Progenitor cell of endocrine pancreas (in vitro differentiated cells): ENCODE measurements at places on chromosomes 3 and 15. TPM values are rescaled to one million over a fixed set of nuclear protein-coding genes. Genes with fewer than 3 reads are reported as not detected.

- DNase-seq = no peak
Measured at GRCh38 chr15:57102858-57103257, 184.4 kb downstream of the TCF12 start.

GRCh38 chr3:156576651-156577348 is 21.9 kb upstream of the SSR3 start:
- no peak for DNase-seq

- DNase-seq = no peak
Measured at GRCh38 chr15:64781299-64781698, 5.9 kb upstream of the RBPMS2 start.

GRCh38 chr15:66786708-66787488 is 84.9 kb downstream of the SMAD6 start:
- DNase-seq = no peak

DNA sequence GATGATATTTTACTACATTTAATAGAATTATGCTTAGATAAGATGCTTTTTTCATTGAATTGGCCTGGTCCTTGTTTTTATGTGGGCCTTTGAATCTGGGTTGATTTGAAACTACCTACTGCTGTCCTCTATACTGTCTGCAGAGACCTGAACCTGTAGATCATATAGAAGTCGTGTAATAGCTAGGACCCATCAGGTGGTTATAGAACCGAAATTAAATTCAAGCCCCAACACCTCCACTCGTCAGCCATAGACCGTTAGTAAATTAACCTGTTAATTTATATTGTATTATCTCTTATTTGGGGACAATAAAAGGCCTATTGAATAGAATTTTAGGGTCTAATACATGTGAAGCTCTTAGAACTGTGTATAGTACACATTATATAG is 108.4 kb downstream of the MBNL1 start:
- DNase-seq = no peak

- DNase-seq = no peak
Measured at GRCh38 chr15:95816591-95816990, 513.9 kb upstream of the NR2F2 start.

GRCh38 chr3:162978136-162978535 is 1481.5 kb downstream of the OTOL1 start:
- DNase-seq = no peak

- DNase-seq = no peak
Measured at GRCh38 chr15:89664441-89665350, 9.4 kb upstream of the KIF7 start.

- DNase-seq = no peak
Measured at GRCh38 chr15:50627351-50628055, 59.1 kb downstream of the TRPM7 start.

DNA sequence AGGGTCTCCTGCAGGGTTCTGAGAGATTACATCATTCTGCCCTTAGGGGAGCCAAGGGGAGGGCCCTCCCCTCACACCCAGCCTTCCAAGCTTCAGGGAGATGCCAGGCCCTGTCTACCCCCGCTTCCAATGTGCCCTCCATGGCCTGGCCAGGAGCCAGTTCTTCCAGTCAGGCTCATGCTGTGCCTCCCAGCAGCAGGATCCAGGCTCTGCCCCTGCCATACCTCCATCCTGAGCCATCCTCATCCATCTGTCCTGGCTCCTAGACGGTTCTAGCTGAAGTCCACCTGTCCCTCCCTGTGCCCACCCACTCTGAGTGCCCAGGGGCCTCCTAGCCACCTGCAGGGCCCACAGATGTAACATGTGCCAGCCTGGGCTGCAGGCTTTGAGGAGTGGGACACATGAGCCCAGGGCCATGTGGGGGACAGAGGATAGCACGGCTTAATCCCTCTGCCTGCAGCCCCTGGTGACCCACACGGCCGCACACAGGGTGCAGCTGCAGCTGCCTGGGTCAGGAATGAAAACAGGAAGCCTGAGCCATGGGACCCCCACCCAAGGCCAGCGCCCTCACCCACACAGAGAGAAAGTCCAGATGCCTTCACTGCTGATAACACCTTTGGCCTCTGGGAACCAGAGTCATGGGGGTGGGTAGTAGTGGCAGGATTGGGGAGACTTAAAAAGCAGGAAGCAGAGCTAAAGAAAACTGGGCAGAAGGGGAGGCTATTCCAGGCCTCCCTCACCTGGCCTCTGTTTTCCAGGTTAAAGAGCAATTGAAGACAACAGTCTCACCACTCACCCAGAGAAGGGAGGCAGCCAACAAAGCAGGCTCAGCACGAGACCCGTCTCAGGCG is 11.8 kb downstream of the PLCD1 start:
- DNase-seq = no peak

DNA sequence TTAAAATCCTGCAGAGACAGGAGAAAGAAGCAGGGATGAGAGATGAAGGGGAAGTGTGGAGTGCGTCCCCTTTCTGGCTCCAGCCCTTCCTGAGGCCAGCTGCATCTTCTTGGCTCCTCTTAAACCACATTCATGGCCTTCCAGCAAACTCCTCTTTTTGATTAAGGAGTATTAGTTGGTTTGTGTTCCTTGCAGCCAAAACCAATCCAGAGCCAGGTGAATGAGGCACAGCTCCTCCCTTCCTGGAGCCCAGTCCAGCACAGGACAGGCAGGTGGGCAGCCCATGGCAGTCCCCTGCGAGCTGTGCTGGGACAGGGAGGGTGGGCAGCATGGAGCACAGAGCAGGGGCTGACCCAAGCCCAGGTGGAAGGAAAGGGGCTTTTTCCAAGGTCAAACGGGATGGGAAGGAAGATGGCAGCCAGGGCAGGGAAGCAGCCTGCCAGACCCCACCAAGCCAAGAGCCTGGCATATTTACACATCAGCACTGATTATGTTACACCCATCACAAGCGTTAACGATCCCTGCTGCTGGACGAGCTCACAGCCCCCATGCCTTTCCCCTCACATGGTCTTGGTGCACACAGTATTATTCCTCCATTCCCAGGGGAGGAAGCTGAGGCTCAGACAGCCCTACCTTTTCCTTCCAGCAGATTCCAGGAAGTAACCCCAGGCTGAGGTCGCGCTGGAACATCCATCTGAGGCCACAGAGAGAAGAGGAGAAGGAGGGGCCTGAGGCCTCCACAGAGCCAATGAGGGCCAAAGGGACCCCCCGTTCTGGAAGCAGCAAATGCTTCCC is 175.6 kb downstream of the SMAD6 start:
- no peak for DNase-seq

DNA sequence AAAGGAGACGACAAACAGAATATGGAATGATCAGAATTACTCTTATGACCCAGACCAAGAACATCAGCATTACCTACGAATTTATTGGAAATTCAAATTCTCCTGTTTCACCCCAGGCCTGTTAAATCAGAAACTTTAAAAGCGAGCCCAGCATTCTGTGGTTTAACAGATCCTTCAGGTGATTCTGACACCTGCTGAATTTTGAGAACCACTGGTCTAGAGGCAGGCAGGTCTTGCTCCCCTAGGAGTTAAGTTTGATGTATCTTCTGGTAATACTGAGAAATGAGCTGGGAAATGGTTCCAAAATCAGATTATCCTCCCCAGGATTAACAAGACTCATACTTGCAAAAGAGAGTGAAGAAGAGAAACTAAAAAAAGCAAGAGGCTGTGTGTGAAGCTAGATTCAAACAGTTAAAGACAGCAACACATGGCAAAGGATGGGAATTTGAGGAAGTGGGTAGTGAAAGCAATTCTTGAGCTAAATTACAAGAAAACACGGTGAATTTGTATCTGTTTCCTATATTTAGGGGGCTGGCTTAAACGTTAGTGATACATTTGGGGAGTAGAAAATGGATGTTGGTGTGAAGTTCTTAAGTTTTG is 66.0 kb downstream of the FLNB start:
- no peak for DNase-seq

GRCh38 chr3:194377708-194378107 is 8.2 kb upstream of the LRRC15 start:
- no peak for DNase-seq

DNA sequence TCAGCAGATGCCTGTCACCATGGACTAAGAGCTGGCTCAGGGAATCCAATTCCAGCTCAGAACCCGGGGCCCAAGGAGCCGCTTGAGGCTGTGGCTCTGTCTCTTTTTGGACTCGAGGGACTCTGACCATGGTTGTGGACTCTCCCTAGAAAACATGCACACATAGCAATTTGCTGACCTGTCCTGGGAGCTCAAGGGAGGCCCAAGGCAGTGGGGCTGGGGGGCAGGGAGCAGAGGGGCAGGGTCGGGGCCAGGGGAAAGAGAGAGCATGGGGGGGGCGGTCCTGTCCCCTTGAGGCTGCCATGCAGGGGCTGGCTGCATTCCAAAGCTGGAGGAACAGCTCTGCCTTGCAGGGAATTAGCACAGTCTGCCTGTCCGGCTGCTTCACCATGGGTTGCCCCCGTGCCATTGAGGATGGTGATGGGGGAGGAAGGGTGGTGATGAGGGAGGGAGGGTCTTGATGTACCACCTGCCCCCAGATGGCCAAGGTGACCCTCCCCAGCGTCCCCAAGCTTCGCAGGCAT is 190.1 kb downstream of the GOLGA6L6 start:
- DNase-seq = no peak

DNA sequence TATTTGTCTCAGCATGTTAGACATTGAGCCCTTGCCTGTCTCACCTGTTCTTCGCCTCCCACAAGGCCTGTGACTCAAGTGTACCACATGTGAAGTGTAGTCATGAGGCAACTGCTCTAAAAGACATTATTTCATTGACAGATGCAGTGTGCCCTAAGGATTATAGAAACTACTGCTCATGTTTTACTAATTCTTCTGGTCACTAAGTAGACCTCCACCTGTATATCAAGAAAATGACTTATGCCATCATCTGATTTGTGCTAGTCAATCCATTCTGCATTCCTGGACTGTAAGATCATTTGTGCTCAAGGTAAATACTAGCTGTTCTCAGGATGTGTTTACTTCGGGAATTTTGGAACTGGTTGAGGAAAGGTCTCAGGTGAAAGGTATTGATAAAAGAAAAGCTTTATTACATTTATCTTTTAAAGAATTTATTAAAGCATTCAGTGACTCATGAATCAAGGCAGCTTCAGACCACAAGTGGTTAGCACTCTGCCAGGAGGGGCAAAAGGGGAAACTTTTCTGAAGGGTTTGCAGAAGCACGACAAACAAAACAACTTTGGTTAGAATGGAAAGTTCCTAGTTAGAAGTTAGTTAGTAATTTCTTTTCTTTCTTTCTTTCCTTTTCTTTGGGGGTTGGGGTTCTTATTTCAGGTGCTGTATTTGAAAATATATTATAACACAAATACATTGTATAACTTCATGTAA is 465.3 kb upstream of the CBLB start:
- DNase-seq = no peak

- DNase-seq = no peak
Measured at GRCh38 chr15:74326746-74327145, 40.7 kb downstream of the CYP11A1 start.

GRCh38 chr3:73874161-73874560 is 249.4 kb upstream of the PDZRN3 start:
- no peak for DNase-seq

GRCh38 chr3:68424796-68425460 is 507.4 kb downstream of the TAFA4 start:
- no peak for DNase-seq

GRCh38 chr15:95325763-95326404 is 1004.6 kb upstream of the NR2F2 start:
- no peak for DNase-seq

- DNase-seq = no peak
Measured at GRCh38 chr3:17845026-17845812, 102.8 kb upstream of the TBC1D5 start.

GRCh38 chr15:42832576-42832975 is 88.0 kb downstream of the TTBK2 start:
- no peak for DNase-seq

- DNase-seq = no peak
Measured at GRCh38 chr15:93520206-93520605, 431.2 kb upstream of the RGMA start.

DNA sequence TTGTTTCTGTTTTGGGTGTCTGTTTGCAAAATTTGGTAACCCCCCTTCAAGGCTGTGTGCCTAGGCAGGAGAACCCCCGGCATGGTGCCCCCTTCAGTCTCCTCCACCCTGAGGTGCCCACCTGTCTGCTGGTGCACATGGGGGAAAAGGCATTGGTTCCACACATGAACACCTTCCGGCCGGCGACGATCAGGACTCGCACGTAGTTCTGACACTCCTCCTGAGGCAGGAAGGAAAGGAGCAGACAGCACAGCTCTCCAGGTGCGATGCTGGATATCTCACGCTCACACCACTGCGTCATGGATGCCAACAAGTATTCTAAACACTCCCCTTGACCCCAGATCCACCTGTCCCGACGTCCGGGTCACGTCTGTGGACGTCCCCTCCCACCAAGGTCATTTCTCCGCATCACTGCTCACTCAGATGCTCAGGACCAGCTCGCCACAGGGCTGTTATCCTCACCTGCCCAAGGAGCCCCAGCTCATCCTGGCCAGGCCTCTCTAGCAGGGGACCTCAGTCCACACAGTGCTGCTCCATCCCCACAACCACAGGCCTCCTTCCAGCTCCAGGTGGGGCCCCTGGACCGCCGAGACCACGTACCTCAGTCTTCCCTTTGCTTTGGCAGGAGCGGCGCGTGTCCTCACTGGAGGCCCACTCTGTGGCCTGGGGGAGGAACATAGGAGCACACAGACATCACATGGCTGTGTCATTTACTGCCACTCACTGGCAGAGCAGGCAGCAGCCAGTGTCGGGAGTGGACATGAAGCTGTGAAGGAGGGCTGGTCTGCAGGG is 99.0 kb downstream of the SEMA5B start:
- DNase-seq = no peak

DNA sequence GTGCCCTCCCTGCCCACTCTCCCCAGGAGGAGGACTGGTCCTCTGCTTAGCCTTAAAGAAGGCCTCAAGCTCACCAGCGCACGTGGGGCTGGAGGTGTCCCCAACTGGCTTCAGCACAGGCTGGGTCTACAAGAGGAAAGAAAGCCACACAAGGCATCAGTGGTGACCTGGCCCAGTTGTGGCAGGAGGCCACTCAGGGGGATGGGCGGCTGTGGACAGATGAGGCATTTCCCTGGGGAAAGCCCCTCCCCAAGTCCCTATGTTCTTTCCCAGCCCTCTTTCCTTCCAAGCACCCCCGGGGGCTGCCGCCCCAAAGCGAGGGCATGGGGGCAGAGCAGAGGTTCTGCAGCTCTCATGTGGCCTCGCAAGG is 155.2 kb upstream of the TLE3 start:
- DNase-seq = no peak

DNA sequence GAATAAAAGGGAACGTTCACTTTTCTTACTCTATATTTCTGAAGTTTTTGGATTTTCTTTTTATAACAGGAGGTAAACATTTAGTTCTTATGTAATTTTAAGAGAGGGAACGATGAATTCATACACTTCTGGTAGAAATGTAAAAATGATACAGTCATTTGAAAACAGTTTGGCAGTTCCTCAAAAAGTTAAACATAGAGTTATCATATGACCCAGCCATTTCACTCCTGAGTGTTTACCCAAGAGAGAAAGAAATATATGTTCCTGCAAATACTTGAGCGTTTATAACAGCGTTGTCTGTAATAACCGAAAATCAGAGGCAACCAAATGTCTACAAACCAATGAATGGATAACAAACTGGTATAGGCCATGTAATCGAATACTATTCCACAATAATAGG is 20.8 kb upstream of the CCR9 start:
- DNase-seq = no peak

- no peak for DNase-seq
Measured at GRCh38 chr15:67117370-67117769, 52.0 kb downstream of the SMAD3 start.

Gene PRR23E
- total RNA-seq = not detected in 2 replicates

Gene CDC25A
- total RNA-seq = 20.5 and 24.5 TPM in 2 replicates

Gene ADIPOQ
- not detected in 2 replicates for total RNA-seq

Gene CYP8B1
- not detected in 2 replicates for total RNA-seq

Gene SI
- total RNA-seq = 2.0 and 2.7 TPM in 2 replicates

Gene PATL2
- total RNA-seq = 0.73 TPM in 1 of 2 replicates, not detected in the other

Gene P2RY12
- not detected in 2 replicates for total RNA-seq
